Fibroblast of skin of left biceps (primary cell): ENCODE measurements at places on chromosomes 2 and 18.
A peak's percentile ranks its signal among the peaks of the same experiment; 100 is the strongest.

GRCh38 chr2:101119431-101119830, 31.8 kb downstream of the TBC1D8 start:
- no peak for DNase-seq

- DNase-seq, result peak; percentile 65
Measured at GRCh38 chr2:241545106-241545505, 13.4 kb upstream of the BOK start.

- DNase-seq, result no peak
Measured at GRCh38 chr18:50472941-50473340, 86.9 kb upstream of the MAPK4 start.

- DNase-seq, result no peak
Measured at GRCh38 chr18:27860701-27861107, 316.2 kb downstream of the CDH2 start.

- DNase-seq, result no peak
Measured at GRCh38 chr2:197908156-197908555, 103.8 kb downstream of the PLCL1 start.

GRCh38 chr2:73110168-73111072, 2.3 kb downstream of the RAB11FIP5 start:
- DNase-seq, result no peak

DNA sequence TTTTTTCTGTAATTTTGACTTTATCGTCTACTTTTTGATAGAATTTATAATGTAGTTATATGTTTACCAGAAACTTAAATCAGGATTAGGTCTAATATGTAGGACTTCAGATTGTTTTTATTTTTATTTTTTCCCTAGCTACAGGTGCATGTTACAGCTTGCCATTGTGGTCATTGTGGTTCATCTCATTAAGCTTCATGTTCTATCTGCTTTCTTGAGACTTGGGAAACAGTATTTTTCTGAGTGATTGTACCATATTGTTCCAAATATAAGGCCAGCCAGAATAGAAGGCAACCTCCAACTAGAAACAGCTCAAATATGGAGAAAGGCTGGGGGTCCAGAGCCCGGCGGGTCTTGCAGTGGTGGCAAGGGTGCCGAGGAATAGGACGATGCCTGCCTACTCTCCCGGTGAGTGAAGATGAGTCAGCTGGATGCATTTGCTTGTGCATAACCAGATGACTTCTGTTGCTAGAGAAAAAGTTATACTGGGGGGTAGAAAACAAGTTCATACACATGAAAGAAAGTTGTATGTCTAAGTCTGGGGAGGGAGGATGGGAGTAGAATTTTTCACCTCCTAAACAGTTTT, 188.4 kb downstream of the CCDC85A start:
- DNase-seq, result no peak

DNA sequence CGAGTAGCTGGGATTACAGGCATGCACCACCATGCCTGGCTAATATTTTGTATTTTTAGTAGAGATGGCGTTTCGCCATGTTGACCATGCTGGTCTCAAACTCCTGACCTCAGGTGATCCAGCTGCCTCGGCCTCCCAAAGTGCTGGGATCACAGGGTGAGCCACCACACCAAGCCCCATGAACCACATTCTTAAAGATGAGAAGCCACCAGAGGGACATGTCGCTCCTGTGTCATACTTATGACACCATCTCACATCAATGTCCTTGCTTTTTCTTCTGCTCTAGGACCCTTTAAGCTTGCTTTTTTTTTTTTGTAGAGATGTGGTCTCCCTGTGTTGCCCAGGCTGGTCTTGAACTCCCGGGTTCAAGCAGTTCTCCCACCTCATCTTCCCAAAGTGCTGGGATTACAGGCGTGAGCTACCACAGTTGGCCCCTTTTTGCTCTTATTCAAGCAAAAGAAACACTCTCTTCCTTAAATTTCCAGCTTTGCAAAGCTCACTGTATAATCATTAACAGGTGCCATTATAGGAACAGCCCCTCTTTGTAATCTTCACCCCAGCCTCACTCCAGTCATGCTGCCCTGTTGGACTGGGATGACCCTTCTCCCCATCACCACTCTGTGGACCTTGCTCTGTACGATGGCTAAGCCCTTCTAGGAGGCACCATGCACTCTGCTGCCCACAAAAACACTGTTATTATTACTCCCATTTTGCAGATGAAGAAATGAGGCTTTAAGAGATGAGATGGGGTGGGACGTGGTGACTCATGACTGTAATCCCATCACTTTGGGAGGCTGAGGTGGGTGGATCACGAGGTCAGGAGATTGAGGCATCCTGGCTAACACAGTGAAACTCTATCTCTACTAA, 10.8 kb upstream of the KCNG3 start:
- DNase-seq, result no peak

- no peak for DNase-seq
Measured at GRCh38 chr2:239199041-239199768, 201.6 kb downstream of the HDAC4 start.

DNA sequence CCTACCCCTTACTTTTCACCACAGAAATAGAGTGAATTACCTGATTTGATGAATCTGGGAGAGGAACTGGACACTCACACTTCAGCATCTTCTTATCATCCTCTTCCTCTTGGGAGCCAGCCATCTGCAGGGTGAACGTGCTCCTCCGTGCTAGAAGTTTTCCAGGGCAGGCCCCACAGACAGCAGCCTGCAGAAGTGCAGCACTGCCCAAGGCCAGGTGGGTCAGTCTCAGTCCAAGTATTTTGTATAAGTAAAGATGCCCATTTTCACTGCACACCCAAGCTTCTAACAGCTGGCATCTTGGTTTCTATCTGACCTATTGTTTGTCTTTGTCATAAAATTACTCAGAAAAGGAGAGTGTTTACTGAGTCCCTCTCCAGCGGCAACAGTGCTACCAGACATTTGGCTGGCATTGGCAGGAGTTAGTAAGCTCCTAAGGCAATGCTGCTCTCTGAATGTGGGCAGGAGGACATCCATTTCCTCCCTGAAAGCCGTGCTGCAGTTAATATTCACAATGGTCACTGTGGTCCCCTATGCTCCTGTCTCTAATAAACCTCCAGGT, 222.6 kb upstream of the CTAGE1 start:
- no peak for DNase-seq

DNA sequence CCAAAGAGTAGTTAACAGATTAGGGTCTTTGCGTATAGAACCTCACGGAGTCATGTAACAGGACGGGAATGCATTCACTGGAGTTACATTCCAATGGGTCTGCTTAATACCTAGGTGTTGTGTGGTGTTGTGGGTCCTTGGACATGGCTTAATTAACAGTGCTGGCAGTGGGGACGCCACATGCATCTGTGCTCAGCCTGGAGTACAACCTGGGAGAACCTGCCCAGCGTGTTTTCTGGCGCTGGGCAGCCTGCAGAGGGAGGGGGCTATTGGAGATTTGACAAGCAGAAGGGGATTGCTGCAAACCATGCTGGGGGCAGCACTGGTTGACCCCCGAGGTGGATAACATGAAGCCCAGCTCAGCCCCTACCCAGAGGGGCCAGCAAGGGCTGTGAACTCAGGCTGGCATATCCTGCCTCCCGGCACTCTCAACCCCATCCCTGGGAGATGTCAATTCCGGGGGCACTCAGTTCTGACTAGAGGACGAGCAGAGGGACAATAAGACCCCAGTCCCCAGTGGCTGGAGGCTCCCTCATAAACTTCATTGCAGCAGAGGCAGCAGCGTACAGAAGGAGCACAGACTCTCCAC, 29.3 kb upstream of the COPS8 start:
- DNase-seq, result no peak

- DNase-seq, result no peak
Measured at GRCh38 chr2:71417300-71418202, 35.8 kb upstream of the DYSF start.

- DNase-seq, result no peak
Measured at GRCh38 chr2:26668856-26669750, 23.4 kb upstream of the KCNK3 start.

DNA sequence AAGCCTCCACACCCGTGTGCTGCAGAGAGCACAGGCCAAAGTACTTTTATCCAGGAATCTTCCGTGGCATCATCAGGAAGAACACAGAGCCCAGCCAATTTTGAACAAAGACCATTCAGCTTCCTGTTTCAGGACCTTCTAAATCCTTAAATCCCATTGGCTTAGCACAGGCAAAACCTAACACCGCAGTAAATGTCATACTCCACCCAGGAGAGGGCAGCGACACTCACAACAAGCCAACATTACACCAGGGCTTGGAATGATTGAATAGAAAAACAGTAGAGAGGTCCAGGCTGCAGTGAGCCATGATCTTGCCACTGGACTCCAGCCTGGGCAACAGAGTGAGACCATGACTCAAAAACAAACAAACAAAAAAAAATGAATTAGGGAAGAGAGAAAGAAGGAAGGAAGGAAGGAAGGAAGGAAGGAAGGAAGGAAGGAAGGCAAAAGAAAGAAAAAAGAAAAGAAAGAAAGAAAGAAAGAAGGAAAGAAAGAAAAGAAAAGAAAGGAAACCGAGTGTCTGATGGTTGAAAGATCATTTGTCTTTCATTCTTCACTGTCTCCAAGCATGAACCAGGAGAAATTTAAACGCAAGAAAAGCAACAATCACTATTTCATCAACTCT, 144.6 kb upstream of the SATB2 start:
- no peak for DNase-seq

DNA sequence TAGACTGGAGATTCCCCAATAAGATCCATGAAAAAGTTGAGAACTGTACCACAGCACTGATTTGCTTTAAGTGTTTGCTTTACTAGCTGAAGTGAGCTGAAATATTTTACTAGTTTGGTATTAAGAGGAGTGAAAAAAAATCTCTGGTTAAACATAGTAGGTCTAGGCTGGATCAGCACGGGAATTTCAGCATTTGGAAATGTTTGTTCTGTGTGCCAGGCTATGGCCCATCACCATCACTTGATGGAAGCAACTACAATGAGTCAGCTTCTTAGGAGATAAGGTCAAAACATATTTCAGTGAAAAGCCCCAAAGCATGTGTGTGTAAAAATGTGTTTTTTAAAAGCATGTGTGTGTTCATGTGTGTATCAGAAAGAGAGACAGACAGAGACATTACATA, 131.4 kb upstream of the DNMT3A start:
- no peak for DNase-seq

DNA sequence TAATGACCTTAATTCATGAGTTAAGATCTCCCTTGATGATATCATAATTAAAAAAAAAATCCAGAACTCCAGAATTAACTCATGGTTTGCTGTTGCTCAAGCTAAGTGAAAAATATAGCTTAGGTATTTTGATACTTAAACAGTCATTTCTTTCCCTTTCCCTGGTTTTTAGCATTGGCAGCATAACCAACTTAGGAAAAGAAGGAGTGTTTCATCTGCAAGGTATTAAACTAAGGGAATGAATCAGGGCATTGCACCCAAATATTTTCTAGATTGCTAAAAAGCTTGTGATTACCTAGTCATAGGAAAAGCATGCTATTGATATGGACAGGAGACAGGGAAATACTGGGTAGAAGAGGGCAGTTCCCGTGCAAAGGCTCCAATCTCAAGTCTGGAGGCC, 207.2 kb downstream of the LRP1B start:
- DNase-seq, result peak; percentile 24

- peak; percentile 54 for DNase-seq
Measured at GRCh38 chr2:19607931-19608771, 249.7 kb upstream of the OSR1 start.

GRCh38 chr2:148582679-148583511, 61.7 kb upstream of the EPC2 start:
- no peak for DNase-seq

GRCh38 chr2:150147889-150148683, 339.4 kb downstream of the RND3 start:
- no peak for DNase-seq

- DNase-seq, result no peak
Measured at GRCh38 chr18:69980982-69981804, 33.5 kb upstream of the CD226 start.

DNA sequence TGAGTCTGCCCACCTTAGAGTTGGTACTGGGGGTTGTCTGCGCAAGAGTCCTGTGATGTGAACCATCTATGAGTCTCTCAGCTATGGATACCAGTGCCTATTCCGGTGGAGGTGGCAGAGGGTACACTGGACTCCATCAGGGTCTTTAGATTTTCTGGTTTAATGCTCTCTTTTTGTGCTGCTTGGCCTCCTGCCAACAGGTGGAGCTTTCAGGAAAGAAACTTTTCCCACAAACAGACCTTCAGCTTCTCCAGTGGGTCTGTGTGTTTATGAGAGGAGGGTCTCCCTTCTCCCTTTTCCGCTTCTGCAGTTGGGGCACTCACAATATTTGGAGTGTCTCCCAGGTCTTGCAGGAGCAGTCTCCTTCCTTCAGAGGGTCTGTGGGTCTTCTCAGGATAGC, 1721.9 kb upstream of the SLC39A10 start:
- no peak for DNase-seq

GRCh38 chr2:69022548-69022947, 9.6 kb downstream of the ANTXR1 start:
- DNase-seq, result no peak

DNA sequence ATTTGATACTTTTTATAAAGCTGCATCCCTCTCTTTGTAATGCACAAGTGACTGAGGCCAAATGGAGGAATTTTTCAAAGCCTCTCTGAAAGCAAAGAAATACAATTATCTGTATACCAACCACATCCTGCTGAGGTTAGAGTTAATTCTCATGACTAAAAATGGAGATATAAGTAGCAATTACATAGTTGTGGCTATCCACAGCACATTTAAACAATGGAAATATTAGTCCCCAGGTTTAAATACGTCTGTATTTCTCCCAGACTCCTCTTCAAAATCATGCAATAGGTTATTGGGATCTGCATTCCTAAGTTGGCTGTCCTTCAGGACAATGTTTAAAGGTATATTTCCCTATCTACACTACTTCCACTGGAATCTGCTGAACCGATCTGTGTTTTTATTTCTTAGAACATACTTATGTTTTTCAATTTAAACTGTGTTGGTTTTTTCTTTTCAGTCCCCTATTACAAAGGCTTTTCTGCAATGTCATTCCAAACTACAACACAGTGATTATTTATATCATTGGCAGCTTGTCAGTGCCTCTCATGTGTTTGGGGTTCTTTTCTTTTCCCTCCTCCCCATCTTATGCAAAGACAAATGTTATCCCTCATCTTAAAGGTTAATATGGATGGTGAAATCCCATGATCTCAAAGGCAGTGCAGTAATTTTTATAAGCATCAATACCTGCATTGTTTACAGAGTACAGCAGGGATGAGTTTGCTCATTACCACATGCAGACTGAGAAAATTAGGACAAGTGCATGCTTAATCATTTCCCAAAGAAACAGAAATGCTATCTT, 134.8 kb upstream of the FSHR start:
- DNase-seq, result peak; percentile 18

GRCh38 chr2:62112179-62112578, 83.7 kb upstream of the B3GNT2 start:
- no peak for DNase-seq

DNA sequence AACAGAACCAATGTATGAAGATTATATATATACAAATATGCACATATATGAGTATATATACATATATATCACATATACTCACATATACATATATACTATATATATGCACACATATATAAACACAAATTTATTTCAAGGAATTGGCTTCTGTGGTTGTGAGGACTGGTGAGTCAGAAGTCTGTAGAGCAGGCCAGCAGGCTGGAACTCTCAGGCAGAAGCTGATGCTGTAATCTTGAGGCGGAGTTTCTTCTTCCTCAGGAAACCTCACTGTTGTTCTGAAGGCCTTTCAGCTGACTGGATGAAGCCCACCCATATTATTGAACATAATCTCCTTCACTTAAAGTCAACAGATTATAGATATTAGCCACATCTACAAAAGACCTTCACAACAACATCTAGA, 143.9 kb upstream of the CREB1 start:
- peak; percentile 48 for DNase-seq
